ENCODE measurements at places on chromosomes 7 and 10.

- no peak for DNase-seq
These were observed 258.0 kb downstream of the CELF2 start for GRCh38 chr10:11275651-11276050.

DNA sequence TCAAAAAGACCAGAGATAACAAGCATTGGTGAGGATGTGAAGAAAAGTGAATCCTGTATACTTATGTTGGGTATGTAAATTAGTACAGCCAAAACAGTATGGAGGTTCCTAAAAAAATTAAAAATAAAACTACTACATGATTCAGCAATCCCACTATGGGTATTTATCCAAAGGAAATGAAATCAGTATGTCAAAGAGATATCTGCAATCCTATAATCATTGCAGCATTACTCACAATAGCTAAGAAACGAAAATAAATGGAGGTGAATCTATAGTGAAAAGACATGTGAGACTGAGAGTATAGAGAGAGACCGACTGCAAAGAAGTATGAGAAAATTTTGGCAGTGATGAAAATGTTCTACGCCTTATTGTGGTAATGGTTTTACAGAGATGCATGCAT, 139.2 kb upstream of the TMEM168 start:
- DNase-seq, result no peak

GRCh38 chr7:87816389-87816788, 59.8 kb downstream of the SLC25A40 start:
- no peak for DNase-seq

DNA sequence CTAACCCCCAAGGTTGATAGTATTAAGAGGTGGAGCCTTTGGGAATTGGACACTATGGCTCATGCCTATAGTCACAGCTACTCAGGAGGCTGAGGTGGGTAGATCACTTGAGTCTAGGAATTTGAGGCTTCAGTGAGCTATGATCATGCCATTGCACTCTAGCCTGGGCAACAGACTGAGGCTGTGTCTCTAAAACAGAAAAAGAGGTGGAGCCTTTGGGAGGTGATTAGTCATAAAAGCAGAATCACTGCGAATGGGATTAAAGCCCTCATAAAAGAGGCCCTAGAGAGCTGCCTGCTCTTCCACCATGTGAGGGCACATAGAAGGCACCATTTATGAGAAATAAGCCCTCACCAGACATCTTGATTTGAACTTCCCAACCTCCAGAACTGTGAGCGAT, 81.9 kb downstream of the SKAP2 start:
- DNase-seq, result no peak
